Activated CD4-positive, CD25-positive, alpha-beta regulatory T cell (primary cell): ENCODE measurements at places on chromosomes 12 and 14.

DNA sequence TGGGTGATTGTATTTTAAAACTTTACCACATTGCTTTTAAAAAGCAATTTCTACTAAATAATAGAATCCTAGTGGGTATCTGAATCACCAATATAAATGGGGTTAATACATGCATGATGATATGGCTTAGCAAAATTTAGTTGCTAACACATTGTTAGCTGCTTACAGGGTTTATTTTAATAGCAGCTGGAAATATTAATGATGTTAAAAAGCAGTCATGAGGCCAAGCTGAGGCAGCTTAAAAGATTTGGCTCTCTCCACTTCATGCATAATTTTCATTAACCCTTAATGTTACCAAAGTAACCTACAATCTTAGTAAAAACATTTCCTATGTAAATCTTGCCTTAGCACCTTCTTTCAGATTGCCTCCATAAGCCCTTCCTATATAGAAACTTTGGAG lies 49.2 kb upstream of the CNOT2 start:
- no peak for DNase-seq

DNA sequence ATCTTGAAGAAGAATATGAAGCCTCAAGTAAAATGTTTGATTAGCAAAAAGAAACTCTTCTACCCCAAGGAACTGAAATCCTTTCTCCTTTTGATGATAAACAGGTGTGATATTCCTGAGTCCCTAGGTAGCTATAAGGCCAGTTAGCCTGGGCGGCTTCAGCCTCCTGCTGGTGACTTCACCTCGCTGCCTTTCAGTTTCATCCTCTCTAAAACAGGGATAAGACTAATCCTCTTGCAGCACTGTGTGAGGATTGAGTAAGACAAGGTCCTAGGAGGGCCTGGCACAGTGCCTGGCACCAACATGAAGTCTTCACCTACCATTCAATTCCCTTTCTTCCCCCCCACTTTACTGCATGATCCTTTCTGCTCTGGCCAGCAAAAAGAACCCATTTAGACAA lies 42.1 kb downstream of the CIT start:
- DNase-seq: no peak

DNA sequence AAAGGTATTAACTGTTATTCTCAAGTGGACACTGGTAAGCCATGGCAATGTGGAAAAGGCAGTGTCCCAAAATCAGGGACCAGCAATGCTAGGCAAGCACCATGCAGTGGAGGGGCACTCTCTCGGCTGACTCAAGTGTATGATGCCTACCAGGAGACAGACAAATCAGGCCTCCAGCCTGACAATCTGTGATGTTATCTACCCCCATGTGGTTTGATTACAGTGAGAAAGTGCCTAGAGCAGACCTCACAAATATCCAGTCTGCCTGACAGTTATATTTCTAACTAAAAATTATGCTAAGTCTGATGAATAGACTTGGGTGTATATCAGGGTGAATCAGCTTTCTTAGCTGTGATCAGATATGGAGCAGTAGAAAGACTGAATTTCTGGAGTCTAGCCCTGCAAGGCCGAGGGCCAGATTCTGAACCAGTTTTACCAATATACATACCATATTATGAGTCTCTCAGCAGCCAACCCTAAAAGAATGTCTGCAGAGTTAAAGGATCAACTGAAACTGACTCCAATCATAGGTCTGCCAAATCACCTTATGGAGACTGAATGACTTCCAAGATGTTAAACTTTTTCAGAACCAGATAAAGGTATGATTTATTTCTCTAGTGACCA lies 3.2 kb downstream of the PLBD1 start:
- DNase-seq: no peak

DNA sequence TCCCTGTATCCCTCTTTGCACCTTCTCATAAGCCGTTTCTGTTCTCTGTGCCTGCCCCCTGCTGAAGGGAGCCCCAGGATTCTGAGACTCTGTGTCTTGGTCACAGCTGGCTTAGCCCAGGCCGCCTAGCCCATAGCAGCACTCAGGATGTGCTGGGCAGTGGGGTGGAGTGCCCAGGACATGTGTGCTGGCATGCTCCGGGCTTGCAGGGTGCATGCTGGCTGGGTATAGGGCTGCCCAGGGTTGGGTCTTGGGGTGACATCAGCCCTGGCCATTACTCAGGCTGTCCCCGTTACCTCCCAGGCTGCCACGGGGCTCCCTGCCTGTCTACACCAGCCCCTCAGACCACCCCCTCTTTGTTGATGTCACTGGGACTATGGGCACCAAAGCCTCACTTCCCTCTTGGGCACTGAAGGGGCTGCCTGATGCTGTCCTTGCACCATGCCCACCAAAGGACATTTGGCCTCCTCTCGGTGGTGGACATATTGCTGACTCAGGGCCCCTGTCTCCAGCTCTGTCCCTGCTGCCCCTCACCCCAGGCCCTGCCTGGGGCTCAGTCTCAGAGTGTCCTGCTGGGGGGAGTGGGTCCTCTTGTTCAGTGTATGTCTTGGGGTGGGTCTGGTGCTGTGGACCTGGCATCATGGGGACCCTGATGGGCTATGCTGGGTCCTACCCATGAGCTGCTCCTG lies 2.4 kb downstream of the CEP170B start:
- no peak for DNase-seq

DNA sequence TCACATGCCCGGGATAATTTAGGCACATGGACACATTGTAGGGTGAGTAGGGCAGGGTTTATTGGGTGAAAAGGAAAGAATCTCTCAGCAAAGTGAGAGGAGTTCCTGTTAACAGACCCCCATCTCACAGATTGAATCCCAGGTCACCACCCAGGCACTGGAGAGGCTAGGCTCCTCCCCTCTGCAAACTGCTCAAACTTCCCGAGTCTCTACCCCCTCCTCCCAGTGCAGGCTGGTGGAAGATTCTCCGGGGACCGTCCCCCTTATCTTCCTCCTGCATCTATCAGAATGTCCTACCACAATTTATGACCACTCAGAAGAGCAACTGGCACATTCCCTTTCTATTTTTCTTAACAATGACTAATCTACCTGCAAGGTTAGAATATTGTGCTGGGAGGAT lies 126.0 kb downstream of the NTF3 start:
- DNase-seq: no peak

DNA sequence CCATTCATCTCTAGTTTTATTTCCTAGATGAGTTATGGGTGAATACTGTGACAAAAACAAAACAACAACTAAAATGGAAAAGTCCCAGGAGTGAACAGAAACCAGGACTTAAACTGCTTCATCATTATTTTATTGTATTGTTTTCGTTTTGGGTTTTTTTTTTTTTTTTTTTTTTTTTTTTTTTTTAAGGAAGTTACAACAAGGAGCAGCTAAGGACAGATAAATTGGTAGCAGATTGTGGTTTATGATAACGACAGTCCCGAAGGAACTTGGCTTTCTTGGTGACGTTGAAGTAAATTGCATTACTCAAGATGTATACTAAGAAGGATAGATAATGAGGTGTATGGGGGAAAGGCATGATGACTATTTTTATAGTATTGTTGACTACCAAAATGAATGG lies 866.3 kb downstream of the NRXN3 start:
- DNase-seq: no peak
